AG08395 (cell line): ENCODE measurements at places on chromosomes 11 and 22.
A peak's percentile ranks its signal among the peaks of the same experiment; 100 is the strongest.

DNA sequence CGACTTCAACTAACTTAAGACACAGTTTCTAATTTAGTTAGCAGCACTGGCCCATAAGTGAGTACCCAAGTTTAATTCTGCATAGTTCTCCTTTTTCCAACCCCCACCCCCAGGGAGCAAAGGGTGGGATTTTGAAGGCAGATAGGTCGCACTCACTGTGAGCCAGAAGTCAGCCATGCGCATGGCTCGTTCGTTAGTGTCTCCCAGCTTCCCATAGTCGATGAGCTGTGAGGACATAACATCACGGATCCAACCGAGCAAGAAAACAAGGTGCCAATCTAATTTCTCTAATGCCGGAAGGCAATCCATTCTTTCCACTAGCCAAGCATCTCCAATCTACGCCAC, 577 bp downstream of the MRPL17 start:
- no peak for DNase-seq

DNA sequence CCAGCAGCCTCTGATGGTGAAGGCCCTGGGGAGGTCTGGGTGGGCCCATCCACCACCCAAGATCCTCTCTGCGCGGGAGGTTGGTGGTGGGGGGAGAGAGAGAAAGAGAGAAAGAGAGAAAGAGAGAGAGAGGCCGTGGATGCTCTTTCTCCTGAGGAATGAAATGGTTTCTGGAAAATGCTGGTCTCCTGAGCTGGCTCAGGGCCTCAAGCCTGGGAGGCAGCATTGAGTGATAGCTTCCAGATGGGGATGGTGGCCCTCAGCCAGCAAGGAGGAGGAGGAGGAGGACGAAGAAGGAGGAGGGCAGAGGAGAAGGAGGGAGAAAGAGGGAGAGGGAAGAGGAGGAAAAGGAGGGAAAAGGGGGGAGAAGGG, 4.6 kb downstream of the TSPAN32 start:
- DNase-seq, result peak; percentile 85

DNA sequence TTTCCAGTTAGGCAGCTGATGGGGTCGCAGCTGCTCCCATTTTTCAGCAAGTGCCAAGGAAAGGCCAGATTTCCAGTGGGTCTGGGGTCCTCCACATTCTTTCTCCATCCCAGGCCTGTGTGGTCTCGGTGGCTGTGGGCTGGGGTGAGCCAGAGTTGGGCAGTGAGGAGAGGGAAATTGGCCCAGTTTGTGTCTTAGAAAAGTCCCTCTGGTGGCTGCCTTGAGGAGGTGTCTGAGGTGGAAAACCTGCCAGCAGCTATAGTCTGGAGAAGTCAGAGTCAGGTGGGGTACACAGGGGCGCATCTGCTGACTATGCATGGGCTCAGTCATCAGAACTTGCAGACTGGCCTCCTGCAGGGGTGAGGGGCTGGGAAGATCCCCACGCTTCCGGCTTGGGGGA, 30.5 kb downstream of the MRGPRD start:
- peak; percentile 47 for DNase-seq

GRCh38 chr11:130487924-130488815, 39.7 kb downstream of the ADAMTS15 start:
- DNase-seq, result no peak

DNA sequence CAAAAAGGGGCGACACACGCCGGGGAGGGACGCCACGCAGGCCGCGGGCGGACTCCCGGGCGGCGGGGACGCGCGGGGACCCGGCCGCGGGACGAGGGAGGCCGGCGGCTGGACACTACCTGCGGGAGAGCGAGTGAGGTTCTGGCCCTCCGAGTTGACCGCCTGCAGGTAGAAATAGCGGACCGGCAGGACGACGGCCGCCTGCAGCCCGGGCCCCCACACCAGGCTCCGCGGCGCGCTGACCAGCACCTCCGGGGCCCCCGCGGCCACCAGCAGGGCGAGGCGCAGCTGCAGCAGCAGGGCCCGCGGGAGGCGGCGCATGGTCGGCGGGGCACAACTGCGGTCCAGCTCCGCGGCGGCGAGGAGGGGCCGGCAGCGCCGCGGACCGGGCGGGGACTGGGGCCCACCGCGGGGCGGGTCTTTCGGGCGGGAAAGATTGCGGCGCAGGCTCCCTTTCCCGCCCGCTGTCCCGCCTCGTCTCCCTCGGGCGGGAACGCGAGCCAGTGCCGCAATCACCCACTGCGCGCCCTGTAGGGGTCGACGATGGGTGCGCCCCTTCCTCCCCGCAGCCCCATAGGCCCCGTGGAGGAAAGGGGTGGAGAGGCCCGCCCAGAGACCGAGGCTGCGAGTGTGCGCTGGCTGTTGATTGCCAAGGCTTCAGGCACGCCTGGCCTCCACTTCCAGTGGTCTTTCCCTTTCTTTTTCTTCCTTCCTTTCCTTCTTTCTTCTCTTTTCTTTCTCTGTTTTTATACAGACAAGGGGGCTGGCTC, at the start of gene POGLUT3:
Gene POGLUT3 (minus strand): TSS at position 339 of the 770 bp plus-strand sequence. CDS start 18 bp downstream, at position 321.
- DNase-seq, result peak; percentile 51

GRCh38 chr22:34917239-34917638, 148.7 kb upstream of the ISX start:
- DNase-seq, result peak; percentile 61

GRCh38 chr11:12666915-12667314, 7.3 kb upstream of the TEAD1 start:
- DNase-seq, result no peak
